ENCODE measurements at places on chromosomes 1 and 21.

DNA sequence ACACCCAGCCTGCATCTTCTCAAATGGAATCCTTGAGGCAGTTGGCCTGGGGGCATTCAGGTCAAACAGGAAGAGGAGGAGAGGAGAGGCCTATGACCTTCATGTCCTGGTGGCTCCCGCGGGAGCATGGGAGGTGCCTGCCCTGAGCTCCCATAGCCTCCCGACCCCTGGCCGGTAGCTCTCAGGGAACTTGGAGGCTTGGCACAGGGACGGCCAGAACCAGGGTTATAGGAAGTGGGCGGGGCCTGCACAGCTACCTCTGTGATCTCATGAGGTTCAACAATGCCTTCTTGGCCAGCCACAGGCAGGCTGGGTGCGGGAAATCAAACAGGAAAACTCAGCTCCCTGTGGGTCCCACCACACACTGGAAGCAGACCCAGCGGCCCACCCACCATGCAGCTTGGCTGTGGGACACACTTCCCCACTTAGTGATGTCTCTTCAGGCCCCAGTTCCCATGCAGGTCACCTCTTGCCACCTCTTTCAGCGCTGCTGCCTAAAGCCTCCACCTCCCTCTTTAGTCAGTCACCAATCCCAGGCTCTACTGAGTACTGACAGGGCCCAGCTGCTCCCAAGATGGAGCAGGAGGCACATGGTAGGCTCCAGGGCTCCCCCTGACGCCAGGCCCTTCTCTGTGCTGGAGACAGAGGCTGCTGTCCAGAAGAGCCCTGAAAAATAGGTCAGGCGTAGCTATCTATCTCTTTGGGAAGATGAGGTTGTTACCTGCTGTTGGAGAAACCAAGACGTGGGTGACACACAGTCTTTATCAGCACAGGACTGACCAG, at the start of gene SLFNL1:
SLFNL1 (minus strand) TSS at position 200 of the 783 bp plus-strand sequence. CDS start 1,065 bp downstream, outside the sequence.
- no peak for DNase-seq

DNA sequence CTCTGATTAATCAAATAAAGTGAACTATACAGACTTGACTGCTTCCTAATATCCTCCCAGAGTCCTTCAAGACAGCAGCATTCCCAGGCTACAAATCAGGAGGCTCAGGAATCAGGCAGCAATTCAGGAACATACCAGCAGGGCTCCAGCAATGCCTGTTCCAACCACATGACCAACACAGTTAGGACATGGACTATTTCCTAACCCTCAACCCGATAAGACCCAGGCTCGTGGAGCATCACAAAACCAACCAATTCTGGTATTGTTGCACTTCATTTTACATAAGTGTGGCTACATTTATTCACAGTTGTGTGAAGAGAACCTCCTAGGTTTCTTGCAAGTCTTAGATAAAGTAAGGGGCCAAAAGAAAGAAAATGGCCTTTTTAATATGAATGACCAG, 546.2 kb upstream of the ADGRL2 start:
- DNase-seq = no peak

DNA sequence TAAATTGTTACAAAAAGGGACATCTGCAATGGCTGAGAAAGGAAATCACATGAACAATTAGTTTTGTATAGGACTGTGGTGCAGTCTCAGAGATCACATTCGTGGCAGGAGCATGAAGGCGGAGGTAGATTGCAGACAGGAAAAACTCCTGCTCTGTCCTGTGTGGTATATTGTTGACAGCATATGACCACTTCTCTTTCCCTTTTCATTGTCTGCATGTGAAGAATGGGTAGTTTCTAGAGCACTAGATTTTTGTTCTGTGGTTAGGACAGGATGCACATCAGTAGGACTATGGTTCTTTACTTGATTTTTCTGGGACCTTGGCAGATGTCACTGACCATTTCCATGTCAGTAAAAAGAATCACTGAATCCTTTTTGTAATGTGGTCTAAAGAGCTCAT, 625.9 kb upstream of the PKN2 start:
- DNase-seq = no peak

DNA sequence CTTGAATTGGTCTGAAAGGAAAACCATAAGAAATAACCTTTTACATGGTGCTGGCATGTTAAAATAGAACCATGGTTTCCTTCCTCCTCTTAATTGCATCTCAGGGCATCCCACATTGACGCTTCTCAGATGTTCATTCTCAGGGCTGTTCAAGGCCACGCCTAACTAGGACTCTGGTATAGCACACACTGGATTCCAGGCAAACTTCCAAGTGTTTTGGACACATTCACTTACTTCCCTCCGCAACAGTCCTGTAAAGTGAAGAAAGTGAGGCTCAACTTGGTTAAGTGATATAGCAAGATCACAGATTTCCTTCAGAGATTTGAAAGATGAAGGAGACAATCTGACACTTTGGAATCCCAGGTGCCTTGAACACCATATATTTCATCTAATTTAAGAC, 244.8 kb downstream of the DUSP10 start:
- DNase-seq = no peak

- no peak for DNase-seq
Measured at GRCh38 chr21:43317959-43318358, 109.0 kb downstream of the SIK1 start.

DNA sequence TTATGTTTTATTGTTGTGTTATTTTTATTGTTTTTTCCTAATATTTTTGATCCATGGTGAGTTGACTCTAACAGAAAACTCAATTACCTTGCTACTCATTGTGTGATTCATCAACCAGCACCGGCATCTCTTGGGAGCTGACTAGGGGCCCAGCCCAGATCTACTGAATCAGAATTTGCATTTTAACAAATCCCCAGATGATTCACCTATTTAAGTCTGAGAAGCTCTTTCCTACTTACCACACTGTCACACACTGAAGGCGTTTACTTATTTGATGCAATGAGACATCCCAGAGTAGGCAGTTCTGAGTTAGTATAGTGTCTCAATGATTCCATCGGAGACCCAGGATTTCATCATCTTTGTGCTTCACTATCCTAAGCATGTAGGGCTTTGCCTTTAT, 416.6 kb downstream of the RWDD3 start:
- DNase-seq = no peak

- DNase-seq = no peak
Measured at GRCh38 chr1:215104283-215104682, 21.7 kb downstream of the KCNK2 start.

GRCh38 chr1:33477451-33477850, 5.0 kb downstream of the ZSCAN20 start:
- no peak for DNase-seq

DNA sequence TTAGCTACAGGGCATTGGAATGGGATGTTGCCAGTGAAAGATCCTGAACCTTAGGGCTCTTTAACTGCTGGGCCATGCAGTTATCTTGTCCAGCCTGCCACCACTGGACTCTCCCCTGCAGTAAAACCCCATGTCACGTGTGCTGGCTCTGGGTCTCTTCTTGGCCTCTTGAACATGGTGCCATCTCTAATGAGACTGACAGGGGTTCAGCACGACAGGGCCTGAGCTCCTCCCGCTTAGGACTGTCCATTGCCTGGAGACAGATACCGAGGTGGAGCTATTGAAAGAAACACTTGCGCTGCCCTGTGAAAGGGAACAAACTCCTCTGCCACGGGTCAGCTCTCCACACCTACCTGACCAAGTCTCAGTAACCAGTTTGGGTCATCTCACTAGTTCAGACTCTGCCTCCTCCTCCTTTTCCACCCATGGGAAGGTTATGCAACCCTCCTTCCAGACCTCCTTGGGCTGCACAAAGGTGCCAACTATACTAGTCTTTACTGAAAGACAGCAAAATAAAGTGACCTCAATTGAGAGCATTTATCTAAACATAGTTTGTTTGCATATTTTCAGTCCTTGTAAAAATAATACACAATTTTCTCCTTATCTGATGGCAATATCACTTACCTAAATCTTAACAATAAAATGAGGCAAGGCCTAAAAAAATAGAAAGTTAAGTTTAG, 66.0 kb downstream of the GNG12 start:
- no peak for DNase-seq

DNA sequence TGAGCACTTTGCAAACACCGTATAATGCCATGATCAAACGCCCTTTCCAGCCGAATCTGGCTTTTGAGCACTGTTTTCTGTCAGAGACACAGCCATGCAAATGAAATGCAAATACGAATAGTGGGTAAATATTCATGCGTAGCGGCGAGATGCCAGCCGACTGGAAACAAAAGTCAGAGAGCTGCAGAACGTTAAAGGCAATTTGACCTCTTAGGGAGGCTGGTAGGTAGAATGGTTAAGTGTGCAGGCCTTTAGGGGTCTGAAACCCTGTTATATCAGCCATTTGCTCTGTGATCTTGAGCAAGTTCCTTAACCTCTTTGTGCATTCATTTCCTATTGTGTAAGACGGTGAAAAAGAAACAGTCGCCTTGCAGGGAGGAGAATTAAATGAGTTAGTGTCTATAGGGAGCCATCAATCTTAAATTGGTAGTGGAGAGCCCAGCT, 6.5 kb upstream of the SDHB start:
- DNase-seq = no peak

- DNase-seq = peak; percentile 78
Measured at GRCh38 chr1:109425391-109426280, 612 bp downstream of the PSMA5 start.

- no peak for DNase-seq
Measured at GRCh38 chr1:171155484-171155883, 29.6 kb upstream of the FMO2 start.

GRCh38 chr1:20726118-20726911, 6.2 kb downstream of the SH2D5 start:
- DNase-seq = no peak

DNA sequence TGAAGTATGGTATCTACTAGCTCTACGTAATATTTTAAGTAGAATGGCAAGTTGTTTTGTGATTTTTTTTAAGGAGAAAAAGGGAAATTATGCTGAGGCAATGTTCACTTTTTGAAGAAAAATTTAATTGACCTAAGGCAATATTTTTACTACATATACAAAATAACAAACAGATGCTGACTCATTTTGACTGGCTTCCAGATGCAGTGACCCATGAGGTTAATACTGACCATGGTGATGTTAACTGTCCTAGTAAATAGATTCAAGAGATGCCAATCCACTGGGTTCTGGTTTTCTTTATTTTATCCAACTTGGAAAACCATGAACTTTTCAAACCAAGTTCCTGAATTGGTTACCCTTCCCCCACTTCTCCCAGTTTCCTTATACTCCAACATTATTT, 154.9 kb downstream of the CRB1 start:
- no peak for DNase-seq

DNA sequence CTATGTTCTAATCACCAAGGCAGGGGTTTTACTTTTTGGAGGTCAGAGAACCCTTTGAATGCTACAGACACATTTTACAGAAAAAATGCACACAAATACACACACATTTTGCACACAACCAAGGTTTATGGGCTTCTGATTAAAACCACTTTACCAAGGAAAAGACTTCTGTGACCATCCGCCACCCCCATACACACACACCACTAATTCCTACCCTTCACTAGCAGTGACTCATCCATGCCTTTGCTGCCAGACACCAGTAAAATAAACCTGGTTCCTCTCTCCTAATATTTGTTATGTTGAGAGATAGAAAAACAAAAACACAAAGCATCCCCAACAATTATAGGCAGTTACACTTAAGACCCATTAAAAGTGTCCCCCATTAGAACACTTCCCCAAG, 12.9 kb downstream of the PIGM start:
- DNase-seq = no peak

DNA sequence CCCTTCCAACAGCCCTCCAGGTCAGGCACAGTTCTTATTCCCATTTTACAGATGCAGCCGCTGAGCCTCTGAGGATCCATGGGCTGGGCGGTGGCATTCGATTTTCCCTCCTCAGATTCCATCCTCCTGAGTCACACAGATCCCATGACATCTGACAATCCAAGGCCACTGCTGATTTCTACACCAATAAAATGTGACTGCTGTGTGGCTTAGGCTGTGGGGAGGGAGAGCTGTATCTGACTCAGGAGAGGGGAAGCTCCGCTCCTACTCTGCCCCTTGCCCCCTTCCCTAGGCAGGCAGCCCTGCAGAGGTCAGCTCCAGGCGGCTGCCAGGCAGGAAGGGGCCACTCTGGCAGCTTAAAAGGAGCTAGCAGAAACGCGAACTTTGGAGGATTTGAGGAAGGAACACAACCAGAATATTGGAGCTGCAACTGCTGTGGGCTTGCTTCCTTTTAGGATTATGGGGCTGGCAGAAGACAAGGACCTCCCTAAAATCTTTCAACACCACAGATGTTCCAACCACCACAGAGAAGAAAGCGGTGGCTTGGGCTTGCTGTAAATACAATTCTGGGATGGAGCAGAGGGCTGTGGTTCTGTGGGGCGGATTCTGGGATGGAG, 50.0 kb downstream of the MRPL37 start:
- DNase-seq = no peak

GRCh38 chr1:209402697-209403096, 180.8 kb upstream of the CAMK1G start:
- DNase-seq = no peak

GRCh38 chr1:98919211-98919610, 85.5 kb downstream of the PLPPR5 start:
- no peak for DNase-seq

- DNase-seq = no peak
Measured at GRCh38 chr1:109354929-109355328, 42.8 kb downstream of the SORT1 start.

DNA sequence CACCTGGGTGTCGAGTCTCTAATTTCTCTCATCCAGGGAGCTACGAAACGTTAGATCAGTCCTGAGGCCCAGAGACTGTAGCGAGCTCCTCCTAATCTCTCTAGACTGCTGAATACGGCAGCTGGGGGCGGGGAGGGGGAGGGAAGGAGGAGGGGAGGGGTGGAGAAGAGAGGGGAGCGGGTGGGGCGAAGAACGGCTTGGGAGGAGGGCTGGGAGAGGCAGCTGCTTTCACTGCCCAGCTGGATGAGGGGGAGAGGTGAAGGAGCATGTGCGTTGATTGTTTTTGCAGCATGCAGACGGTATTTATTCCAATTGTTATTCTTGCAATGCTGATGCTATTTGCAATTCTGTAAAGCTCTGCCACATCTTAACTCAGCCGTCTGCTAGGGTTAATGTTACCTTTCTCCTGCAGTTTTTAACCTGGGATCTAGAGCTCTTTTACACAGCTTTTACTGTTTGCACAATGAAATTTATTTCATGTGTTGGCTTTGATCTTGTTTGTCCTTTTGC, 790 bp downstream of the DNAJC6 start:
- no peak for DNase-seq

DNA sequence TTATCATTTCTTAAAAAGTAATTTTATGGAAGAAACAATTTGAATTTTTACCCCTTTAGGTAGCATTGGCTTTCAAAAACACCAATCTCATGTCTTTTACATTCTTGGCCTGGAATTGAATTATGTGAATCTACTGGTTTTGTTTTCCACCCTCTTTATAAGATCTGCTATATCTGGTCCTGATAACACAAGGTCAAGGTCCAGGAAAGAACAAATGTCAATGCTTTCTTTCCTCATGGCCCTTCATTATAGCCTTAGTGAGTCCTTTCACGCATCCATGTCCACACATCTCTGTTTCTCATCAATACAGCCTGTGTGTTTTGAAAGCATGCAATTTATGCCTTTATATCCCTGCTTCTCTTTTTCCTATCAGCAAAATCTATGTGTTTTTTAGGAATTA, 24.0 kb upstream of the DR1 start:
- no peak for DNase-seq

All from T-helper 1 cell (primary cell).